ENCODE measurements at places on chromosomes 3 and 15.

GRCh38 chr3:14284694-14285547 lies 106.3 kb downstream of the LSM3 start:
- no peak for DNase-seq

- no peak for DNase-seq
Measured at GRCh38 chr3:124246949-124247348, 255.0 kb upstream of the ROPN1 start.

- no peak for DNase-seq
Measured at GRCh38 chr3:52781741-52782140, 4.3 kb downstream of the ITIH1 start.

GRCh38 chr15:92327033-92327432 lies 66.6 kb upstream of the ST8SIA2 start:
- no peak for DNase-seq

- DNase-seq = no peak
Measured at GRCh38 chr3:127141921-127142730, 50.8 kb upstream of the PRR23E start.

DNA sequence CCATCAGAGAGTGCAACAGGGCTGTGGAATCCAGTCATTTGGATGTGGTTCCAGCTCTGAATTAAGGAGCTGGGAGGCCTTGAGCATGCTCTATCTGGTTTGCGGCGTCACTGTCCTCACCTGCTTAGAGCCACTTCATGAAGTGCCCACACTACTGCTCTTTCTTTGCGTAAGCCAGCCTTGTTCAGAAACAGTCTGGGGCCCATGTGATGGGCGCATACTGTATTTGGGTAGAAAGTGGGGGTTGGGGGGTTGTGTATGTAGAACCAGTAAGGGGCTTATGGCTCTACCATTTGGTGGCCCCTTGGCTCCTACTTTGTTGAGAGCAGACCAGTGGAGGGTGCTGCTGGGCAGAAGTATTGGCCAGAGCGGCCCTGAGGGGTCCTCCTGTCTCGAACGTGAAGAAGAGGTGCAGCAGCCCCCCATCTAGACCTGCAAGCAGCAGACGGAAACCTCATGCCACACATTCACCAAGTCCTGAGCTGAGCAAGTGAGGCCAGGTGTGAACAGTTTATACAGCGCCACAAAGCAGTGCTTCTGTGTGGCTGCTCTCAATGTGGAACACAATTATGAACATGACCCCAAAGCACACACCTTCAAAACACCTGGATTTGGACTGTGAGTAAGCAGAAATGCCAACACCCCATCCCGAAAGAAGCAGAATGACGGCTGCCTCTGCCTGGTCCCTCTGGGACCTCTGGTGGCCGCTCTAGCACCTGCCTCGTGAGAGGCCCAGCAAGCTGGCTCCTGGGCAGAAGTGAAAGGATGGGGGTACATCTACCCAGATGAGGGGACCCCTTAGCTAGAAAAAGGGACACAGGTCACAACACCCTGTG lies 26.6 kb downstream of the SRPRB start:
- DNase-seq = no peak

DNA sequence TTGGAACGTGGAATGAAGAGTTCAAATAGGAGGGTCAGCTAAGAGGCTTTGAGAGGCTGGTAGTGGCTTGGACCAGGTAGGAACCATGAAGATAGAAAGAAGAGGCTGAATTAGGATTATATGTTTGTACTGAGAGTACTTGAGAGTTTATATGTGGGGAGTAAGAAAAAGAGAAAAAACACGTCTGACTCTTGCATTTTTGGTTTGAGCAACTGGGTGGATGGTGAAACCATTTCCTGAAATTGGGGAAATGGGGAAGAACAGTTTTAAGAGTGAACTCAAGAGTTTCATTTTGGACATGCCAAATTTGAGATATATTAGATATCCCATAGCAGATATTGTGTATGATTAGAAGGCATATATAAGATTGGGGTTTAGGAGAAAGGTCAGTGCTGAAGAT lies 92.9 kb upstream of the TNIK start:
- DNase-seq = no peak

- DNase-seq = no peak
Measured at GRCh38 chr3:165643425-165643824, 193.8 kb downstream of the BCHE start.

DNA sequence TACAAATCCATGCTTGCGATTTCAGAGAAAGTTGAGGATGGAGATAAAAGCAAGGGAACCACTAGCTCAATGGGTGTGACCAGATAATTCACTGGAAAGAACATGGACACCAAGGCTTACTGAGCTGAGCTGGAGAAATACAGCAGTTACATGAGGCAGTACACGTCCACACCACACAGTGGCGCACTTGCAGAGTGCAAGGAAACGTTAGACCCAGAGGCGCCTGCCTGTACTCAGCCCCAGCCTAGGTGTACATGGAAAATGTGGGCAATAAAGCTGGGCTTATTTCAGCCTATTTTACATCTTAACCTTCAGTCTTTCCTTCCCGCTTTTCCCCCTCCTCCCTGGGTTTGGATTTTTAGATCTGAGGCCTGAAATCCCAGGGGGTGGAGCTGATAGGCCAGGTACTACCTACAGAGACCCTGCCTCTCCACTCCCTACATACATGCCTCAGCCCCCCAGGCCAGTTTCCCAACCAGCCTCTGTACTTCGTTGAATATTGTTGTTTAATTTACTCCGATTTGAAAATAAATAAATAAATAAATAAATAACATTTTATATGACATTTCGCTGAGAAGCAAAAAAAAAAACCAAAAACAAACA lies 60.1 kb downstream of the PCOLCE2 start:
- DNase-seq = peak; percentile 57

GRCh38 chr3:21297304-21297703 lies 453.7 kb downstream of the ZNF385D start:
- no peak for DNase-seq

- DNase-seq = no peak
Measured at GRCh38 chr3:156820692-156821080, 5.5 kb upstream of the LEKR1 start.

DNA sequence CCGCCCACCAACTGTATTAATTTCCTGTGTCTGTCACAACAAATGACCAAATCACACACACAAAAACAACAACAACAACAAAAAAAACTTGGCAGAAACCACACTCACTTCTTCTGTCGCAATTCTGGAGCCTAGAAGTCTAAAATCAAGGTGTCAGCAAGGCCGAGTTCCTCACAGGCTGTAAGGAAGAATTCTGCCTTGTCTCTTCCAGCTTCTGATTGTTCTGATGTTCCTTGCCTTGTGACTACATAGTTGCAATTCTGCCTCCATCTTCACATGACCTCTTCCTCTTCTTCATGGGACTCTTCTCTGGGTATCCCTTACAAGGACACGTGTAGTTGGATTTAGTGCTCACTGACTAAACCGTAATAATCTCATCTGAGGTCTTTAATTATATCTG lies 61.4 kb downstream of the IL12A start:
- no peak for DNase-seq

DNA sequence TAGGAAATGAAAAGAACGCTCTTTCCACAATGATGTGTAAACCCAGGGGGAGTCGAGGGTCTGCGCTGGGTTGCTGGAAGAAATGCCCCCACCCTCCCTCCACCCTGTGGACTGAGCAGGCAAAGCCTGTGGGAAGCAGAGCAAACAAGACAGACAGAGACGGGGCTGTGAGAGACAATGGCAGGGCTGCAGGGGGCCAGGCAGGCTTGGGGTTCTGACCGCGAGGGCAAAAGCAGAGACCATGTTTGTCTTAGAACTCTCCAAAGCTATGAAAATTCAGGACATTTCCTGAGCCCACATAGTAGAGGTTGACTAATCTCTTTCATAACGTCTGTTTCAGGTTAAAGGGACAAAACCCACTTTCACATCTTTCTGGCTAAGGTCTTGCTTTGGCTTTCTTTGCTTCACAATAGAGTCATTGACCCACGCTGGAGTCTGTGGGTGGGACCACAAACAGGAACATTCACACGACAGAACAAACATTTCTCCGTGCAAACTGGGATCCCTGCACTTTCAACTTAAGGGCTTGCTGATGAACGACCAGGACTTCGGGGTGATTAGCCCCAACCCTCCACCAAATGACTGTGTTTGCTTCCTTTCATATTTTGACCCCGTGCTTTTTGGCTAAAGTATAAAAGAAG lies 156.0 kb upstream of the TPM1 start:
- no peak for DNase-seq

DNA sequence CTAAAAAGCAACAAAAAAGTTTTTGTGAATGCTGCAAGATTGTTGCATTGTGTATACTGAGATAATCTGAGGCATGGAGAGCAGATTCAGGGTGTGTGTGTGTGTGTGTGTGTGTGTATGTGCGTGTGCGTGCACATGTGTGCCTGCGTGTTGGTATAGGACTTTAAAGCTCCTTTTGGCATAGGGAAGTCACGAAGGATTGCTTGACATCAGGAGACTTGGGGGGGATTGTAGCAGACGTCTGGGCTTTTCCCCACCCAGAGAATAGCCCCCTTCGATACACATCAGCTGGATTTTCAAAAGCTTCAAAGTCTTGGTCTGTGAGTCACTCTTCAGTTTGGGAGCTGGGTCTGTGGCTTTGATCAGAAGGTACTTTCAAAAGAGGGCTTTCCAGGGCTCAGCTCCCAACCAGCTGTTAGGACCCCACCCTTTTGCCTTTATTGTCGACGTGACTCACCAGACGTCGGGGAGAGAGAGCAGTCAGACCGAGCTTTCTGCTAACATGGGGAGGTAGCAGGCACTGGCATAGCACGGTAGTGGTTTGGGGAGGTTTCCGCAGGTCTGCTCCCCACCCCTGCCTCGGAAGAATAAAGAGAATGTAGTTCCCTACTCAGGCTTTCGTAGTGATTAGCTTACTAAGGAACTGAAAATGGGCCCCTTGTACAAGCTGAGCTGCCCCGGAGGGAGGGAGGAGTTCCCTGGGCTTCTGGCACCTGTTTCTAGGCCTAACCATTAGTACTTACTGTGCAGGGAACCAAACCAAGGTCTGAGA lies 4.7 kb downstream of the BHLHE40 start:
- no peak for DNase-seq

GRCh38 chr3:190229632-190230424 lies 92.4 kb downstream of the CLDN1 start:
- DNase-seq = no peak

DNA sequence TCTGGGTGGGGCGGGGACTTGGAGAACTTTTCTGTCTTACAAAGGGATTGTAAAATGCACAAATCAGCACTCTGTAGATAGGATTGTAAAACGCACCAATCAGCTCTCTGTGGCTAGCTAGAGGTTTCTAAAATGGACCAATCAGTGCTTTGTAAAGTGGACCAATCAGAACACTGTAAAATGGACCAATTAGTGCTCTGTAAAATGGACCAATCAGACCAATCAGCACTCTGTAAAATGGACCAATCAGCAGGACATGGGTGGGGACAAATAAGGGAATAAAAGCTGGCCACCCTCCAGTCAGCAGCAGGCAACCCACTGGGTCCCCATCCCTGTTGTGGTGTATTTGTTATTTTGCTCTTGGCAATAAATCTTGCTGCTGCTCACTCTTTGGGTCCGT lies 77.7 kb downstream of the KLF13 start:
- DNase-seq = no peak

- no peak for DNase-seq
Measured at GRCh38 chr3:146464005-146464595, 5.3 kb downstream of the PLSCR2 start.

DNA sequence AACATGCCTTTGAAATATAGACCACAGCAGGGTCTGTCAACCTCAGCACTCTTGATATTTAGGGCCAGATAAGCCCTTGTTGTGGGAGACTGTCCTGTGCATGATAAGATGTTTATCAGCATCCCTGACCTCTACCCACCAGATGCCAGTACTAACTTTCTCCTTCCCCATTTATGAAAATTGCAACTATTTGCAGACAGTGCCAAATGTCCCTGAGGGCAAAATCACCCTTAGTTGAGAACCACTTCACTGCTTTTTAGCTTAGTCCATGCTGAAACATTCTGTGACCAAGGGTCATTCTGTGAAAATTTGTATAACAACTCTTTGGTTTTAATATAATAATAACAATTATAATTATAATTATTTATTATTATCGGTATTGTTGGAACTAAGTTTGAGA lies 1032.4 kb downstream of the MCTP2 start:
- DNase-seq = no peak

DNA sequence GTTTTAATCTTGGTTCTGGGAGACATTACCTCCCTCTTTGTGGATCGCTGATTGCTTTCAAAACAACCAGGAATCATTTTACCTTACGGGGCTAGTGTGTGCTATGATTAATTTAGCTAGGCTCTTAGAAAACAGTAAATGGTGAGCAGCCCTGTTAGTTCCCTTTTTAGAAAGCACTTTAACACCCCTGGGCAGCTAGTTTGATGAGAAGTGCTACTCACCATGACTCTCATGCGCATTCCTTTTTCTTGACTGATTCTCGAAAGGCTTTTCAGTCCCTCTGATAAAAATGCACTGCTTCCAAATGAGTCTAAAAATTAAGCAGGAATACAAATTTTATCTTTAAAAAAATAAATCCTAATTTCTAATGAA lies 75.3 kb upstream of the LEKR1 start:
- no peak for DNase-seq

DNA sequence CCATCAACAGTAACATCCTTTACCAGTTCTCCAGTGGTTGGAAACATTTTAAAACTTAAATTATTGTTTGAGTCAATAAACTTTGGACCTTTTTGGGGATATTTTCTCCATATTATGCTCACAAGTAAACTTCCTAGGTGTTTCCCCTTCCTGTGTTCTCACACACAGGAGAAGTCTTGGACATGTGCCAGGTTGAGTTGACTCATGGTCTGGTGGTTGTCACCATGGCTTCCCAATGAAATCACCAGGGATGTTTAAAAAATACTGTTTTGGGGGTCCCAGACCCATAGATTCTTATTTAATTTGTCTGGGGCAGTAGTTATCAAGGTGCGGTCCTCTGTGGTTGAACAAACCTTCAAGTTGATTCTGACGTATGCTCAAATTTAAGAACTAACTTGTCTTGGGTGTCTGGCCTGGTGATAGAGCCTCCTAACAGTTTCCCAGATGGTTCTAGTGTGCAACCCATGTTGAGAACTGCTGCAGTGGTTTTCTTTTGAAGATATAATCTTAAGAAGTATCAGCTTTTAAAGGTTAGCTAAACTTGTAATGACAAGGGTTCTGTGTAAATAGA lies 291.8 kb downstream of the EDEM1 start:
- DNase-seq = no peak

- no peak for DNase-seq
Measured at GRCh38 chr3:52270252-52270754, 8.1 kb downstream of the WDR82 start.

DNA sequence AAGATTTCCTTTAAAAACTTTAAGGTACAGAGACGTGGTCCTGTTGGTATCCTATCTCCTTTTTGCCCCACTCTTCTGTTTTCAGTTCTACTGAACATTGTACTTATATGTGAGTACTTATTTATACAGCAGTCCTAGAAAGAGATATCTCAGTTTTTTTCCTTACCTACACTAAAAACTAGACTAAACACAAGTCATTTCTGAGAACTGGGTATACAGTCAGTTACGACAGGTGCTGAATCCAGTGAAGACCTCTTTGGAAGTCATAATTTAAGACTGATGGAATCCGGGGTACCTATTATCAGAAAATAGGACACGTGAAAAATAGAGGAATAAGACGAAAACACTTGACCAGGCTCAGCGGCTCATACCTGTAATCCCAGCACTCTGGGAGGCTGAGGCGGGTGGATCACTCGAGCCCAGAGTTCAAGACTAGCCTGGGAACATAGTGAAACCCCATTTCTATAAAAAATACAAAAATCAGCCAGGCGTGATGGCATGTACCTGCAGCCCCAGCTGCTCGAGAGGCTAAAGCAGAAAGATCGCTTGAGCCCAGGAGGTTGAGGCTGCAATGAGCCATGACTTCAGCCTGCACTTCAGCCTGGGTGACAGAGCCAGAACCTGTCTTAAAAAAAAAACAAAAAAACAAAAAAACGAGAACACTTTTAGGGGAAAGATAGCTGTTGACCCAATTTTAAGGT lies 76.3 kb downstream of the KLHL25 start:
- DNase-seq = no peak

GRCh38 chr15:100994597-100995446 lies 75.7 kb downstream of the LRRK1 start:
- no peak for DNase-seq

Measured in right renal pelvis (tissue), 4 donors.